ENCODE measurements at places on chromosomes 7 and 10.

DNA sequence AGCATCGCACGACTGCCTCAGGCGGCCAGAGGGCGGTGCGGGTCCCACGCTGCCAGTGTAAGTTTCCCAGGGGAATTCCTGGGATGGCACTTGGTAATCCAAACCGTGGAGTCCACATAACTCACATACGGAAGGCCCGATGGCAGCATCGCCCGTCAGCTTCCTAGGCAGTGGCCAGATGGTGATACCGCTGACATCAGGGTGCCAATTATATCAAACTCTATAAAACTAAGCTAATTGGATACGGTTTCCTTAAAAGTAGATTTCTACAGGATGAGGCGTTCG is 189.8 kb downstream of the CELF2 start:
- no peak for DNase-seq

DNA sequence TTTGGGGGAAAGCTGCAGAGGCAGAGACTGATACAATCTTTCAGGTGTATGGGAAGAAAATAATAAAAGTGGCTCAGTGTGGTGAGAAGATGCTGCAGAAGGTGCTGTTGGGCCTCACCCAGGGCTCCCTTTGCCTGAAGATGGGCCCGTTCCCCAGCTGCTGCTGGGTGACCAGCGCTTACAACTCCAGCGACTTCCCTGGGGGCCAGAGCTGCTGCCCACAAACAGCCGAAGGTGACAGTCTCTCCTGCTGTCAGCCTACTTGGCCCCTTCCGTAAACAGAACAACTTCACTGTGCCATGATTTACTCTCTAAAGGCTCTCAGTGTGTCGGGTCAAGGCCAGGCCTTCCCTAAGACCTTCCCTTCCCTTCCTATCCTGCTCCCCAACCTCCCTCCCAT is 93.6 kb upstream of the PCBD1 start:
- DNase-seq: no peak

DNA sequence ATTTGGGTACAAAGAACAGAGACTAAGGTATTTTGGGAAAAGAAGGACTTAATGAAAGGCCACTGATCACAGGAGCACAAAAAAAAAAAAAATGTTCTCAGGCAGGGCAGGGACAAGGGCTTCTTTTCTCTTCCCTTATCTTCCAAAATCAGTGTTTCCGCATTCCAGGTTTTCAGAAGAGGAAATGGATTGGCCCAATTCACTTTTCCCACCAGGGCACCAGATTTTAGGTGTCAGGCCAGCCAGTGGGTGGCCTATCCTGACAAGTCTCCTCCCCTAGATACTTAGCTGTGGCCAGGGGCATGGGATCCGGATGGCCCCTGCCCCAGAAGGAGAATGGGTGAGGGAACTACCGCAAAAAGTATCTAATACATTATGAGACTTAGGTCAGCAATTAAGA is 88.9 kb upstream of the WAC start:
- DNase-seq: no peak

DNA sequence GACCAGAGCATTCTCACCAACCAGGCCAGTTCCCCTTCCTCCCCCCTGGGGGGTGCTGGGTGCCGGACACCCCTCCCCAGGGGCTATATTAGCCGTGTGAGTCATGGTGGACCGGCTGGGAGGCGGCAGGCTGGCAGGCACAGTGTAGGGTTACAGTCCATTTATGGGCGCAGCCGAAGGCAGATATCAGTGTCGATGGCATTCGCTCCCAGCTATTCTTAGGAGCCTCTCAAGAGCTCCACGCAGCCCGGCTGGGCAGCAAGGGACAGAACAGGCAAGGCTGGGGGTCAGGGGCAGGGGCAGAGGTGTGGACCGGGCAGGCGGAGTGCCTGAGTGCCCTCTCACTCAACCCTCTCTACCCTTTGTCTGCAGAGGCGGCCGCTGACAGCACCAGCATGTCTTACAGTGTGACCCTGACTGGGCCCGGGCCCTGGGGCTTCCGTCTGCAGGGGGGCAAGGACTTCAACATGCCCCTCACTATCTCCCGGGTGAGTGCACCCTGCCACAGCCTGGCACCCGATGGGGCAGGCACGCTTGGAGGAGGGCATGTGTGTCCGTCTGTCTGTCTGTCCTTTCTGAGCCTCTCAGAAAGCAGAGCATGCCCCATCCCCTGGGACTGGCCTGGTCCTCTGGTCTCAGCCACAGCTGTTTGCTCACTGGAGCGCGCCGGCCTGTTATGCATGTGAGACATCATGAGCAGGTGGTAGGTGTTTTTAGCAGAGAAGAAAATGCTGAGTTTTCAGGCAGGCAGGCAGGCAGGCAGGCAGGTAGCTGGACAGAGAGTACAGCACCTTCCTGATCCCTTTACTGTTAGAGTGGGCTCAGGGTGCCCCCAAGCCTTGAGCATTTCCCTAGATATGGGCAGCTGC is at the start of gene LDB3:
LDB3 (plus strand) TSS at position 215 of the 869 bp plus-strand sequence; CDS start at position 396, 181 bp downstream.
- no peak for DNase-seq

DNA sequence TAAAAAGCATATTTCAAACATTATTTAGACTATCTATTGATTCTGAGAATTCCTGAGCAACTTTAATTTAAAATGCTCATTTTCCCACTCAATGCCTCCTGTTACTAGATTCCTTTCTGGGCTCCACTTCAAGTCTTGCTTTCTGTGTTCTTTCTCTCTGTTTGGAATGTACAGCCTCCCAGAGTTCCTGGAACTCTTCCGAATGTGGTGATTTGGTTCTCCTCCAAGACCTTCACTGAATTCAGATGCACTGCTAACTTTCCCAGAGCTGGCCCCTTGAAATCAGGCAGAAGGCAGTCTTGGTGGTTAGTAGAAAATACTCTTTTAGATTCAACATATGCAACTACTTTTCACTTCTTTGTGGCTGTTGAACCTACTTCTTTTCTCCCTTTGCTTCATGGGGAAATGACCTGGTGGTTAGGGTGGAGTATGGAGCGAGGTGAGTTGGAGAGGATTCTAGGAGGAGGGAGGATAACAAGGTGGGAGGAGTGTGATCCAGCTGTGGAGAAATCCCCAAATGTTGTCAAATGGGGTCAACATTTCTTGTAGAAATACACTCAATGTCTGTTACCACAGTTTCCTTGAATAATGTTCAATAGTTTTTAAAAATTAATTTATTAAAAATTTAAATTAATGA is 27.9 kb upstream of the CCDC7 start:
- DNase-seq: no peak

GRCh38 chr7:75690121-75690523 is 48.6 kb downstream of the HIP1 start:
- DNase-seq: no peak

GRCh38 chr7:11701829-11702560 is 130.0 kb downstream of the THSD7A start:
- DNase-seq: no peak

DNA sequence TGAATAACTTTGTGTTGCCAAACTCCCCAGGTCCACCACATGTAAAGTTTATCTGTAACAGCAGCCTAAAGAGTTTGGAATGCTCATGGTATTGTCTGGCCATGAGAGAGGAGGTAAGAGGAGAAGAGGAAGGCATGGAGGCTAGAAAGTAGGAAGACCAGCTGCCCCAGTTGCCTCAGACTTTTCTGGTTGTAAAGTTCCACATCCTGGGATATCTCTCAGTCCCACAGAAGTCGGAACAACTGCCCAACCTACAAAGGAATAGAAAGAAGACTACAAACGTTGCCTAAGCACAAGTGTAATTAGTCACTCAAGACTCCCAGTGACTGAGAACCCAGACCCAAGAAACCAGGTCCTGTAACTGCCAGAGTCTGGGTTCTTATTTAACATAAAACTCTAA is 47.3 kb downstream of the CREB3L2 start:
- DNase-seq: no peak

DNA sequence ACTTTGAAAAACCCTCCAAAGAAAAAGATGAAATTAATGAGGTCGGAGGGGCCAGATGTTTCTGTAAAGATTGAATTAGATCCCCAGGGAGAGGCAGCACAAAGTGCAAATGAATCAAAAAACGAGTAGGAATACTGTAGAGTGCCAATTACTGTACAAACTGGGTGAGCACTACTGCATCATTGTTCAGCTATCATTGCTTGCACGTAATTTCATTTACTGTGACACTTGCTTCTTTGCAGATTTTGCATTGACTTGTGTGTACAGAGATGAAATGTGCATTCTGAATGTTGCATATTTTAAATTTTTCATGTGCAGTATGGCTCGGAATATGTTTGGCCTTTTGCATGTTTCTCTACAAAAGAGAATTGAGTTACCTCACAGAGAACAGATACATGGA is 123.7 kb downstream of the LCOR start:
- DNase-seq: no peak

DNA sequence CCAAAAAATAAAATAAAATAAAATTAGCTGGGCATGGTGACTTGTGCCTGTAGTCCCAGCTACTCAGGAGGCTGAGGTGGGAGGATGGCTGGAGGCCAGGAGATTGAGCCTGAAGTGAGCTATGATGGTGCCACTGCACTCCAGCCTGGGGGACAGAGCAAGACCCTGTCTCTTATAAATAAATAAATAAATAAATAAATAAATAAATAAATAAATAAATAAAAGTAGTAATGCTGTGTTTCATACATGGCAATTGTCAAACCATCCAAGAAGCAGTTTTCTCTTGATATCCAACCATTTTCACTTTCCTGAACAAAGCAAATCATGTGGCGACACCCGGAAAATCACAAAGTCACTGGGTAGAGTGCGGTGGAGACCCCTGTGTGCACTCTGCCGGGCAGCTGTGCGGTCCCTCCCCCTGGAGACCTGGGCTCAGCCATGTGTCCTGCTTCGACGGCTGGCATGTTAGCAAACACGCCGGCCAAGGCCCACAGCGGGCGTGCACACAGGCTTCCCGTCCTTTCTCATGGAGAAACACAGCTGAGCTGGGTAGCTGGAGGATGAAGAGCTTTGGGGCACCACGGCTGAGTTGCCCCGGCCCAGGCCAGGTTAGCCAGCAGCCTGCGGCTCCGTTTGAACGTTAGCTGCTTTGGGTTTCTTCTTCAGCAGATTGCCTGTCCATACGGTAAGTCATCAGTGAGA is 22.3 kb upstream of the RNF32 start:
- DNase-seq: no peak

- DNase-seq: no peak
Measured at GRCh38 chr7:77337456-77337990, 78.6 kb downstream of the GSAP start.

GRCh38 chr7:139730746-139731612 is 46.8 kb downstream of the HIPK2 start:
- no peak for DNase-seq

Data from NCI-H1048 (cell line).